ENCODE measurements at places on chromosomes 13 and 19.

- peak; percentile 4 for DNase-seq
Observed at GRCh38 chr13:104106705-104107393, 1040.6 kb upstream of the SLC10A2 start.

DNA sequence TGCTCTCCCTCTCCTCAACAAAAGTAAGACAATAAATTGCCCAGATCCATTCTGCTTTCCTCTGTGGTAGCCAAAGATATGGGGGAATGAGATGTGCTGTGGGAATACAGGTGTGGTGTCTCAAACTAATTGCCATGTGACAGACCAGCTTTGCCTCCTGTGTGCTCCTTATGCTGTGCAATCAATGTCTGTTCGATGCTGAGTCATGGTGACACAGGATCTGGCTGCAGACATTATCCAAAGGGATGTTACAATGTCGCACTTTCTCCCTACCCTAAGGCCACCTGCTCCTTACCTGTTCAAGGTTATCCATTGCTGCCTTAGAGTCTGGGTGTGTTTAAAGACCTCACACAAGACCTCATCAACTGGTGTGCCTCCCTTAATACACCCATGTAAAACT, 32.5 kb downstream of the FGF14 start:
- DNase-seq: no peak

- DNase-seq: no peak
Observed at GRCh38 chr19:40542202-40542859, 34.3 kb upstream of the SHKBP1 start.

GRCh38 chr19:7294558-7295212, 471 bp upstream of the INSR start:
- no peak for DNase-seq

DNA sequence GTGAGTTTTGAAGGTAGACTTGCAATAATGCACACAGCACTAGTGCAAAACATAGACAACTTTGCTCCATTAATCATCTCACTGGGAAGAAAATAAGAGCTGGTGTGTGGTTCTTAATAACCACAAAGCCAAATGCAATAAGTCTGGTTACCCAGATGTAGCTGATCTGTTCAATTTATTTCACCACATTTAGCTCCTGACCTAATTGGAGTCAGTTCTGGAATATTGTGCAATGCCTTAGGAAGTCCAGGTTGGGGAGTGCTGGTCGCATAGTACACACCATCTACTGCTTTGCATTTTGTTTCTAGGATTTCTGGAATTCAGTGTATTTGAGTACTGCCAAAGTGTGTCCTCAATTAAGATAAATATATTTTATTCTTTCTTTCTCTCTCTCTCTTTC, 483.3 kb upstream of the SPRY2 start:
- no peak for DNase-seq

DNA sequence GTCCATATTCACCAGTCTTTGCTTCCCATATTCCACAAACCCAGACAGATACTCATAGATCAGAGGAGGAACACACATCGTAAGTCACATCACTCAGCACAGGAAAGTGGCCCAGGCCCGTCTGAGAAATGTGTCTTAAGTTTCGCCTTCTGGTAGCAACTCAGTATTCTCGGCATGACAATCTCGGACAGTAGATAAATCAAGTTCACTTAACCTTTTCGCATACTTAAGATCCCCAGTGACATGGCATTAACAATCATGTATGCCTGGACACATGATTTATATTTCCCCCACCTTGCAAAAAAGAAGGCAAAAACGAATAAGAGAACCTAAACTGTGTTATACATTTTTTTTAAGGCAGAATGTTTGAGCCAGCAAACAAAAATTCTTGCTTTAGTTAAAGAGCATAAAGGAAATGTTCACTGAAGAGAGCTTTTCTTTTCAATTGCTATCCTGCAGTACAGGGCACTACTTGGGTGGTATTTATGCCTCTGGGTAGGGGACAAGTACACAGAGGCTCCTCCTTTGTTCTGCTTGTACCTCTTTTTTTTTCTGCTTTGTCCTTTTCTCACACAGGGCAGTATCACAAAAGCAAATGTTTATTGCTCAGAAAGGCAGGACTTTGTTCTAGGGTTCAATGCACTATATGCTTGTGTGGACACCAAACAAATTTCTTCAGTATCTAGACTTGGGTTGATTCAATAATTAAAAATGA, 360.6 kb downstream of the TDRD3 start:
- DNase-seq: no peak
